SK-N-MC (cell line): ENCODE measurements at places on chromosomes 12 and 14.

DNA sequence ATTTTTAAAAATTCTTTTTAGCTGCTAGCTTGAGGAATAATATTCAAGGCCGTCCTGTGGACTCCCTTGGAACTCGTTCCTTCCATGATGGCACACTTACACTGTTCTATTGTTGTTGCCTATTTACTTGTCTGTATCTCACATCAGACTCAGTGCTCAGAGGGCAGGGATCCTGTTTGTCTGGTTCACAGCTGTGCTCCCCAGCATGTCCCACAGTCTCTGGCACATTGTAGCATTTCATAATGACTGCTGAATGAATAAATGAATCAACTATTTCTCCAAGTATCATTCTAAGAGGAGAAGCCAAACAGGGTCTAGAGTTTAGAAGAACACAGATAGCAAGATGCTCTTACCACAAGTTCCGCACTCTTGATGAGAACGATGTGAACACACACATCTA is 48.0 kb downstream of the NTN4 start:
- no peak for DNase-seq

GRCh38 chr12:92111256-92111655 is 34.4 kb downstream of the BTG1 start:
- no peak for DNase-seq

DNA sequence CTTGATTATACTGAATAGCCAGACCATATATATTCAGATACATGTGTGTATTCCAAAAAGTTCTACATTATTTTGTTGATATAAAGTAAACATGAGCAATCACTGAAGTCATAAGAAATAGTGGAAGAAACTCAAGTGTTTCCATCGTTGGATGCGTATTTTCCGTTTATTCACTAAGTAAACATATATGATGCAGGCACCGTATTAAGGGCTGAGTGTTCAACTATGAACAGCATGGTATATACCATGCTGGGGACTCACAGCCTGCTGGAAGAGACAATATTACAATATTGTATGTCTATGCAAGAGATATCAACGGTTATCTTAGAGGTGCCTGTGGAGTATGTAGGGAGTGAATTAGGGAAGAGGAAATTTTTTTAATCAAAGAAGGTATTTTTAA is 1.2 kb downstream of the PYROXD1 start:
- no peak for DNase-seq

DNA sequence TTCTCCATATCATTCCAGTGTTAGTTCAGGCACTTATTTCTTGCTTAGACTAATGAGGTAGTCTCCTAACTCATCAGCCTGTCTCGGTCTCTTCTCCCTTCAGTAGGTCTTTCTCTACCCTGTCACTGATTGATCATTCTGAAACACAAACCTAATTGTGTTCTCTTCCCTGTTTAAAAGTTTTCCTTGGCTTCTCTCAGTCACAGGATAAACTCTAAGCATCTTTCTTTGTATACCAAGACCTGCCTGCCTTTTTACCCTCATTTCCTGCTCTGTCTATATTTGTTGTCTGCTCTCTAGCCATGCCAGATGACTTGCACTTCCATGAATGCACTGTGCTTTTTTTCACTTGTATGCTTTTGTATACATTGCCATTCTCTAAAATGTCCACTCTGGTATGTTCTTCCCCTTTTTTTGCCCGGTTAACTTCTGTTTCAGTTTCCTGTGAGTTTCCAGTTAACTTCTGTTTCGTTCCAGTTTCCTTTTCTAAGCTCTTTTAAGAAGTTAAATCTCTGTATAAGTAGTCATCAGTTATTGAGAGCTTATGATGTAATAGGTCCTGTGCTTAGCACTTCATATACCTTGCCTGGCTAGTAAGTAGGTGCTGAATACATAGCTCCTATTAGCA is 12.8 kb downstream of the DIP2B start:
- DNase-seq: no peak

GRCh38 chr12:108751821-108752220 is 20.5 kb upstream of the CORO1C start:
- DNase-seq: no peak

DNA sequence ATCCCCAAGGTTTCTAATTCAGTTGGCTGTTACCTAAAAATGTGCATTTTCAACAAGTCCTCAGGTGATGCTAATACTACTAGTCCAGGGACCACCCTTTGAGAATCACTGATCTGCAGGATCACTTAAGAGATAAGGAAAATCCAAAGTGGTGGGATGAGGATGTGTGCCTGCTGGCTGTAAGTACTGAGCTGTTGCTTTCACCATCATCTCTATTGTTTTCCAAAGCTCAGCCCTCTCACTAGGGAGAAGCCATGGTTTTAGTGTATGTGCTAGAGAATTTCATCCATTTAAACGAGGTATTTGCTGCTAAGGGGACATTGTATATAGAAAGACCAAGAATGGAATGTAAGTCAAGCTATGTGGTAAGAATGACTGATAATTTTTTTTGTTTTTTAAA is 202.3 kb downstream of the KIF21A start:
- no peak for DNase-seq

DNA sequence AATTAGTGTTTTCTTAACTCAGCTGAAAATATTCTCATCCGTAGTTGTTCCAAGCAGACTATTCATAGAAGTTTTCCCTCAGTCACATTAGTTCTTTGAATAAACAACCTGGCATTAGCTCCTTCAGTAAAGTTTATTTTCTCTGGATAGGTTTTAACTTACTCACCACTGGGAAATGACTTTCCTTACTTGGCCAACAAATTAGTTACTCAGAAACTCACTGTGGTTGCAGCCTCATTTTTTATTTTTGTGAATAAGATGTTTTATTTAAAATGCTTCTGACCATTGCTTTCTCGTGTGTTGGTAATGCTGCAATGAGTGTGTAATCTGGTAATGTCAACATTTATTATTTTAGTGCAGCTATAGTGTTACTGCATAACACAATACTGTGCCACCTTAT is 74.9 kb downstream of the NOVA1 start:
- no peak for DNase-seq
